ENCODE measurements at places on chromosomes 12 and 14.

DNA sequence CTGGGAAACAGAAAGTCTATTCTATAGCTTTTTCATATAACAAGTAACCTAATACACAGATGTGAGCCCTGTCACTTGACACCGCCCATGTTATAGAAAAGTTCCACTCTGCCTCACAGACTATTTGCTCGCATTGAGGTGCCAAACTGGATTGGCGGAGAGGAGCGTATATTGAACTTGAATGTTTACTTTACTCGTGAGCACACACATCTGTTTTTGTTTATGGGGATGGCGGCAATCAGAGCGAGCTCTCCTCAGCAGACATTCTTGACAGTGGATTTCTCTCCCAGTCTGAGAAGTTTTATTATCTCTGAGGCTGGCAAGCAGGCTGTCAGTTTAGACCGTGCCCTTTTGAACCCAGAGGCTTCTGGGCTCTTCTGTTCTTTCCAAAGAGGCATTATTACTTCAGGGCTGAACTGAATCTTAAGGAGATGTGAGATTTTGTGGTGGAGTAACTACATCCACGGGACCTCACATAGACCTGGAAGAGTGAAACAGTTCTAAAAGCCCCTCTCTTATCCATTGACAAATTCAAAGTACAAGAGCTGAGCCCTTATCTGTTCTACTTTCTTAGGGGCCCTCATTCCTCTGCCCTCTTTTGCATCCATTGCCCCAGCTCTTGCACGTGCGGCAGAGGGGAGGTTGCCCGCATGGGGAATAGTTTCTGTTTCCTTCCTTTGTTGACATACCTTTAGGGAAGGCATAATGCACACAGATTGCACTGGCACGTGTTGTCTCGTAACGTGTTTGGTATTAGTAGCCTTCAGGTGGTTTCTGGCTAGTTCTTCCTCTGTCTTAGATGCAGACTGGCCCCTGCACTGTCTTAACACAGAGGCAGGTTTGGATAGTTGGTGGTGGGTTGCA lies 68.2 kb downstream of the DRAM1 start:
- no peak for DNase-seq

- DNase-seq: no peak
These were observed 19.6 kb downstream of the ACVR1B start for GRCh38 chr12:51970904-51971646.

DNA sequence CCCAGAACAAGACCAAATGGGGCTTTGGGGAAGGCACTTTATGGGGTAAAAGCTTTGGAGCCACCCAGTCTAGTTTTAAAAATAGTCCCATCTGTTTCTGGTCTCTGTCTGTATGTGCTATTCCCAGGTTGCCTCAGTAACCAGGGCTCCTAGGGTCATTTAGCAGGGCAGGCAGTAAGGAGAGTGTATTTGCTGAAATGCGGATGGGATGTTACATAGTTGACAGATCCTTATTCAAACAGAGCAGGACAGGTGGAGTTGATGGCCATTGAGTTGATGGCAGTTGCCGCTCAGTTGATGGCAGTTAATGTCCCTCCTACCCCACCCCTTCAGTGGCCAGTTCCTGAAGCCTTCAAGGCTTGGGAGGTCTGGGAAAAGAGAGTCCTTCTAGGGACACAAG lies 4.6 kb downstream of the ZC3H10 start:
- no peak for DNase-seq

DNA sequence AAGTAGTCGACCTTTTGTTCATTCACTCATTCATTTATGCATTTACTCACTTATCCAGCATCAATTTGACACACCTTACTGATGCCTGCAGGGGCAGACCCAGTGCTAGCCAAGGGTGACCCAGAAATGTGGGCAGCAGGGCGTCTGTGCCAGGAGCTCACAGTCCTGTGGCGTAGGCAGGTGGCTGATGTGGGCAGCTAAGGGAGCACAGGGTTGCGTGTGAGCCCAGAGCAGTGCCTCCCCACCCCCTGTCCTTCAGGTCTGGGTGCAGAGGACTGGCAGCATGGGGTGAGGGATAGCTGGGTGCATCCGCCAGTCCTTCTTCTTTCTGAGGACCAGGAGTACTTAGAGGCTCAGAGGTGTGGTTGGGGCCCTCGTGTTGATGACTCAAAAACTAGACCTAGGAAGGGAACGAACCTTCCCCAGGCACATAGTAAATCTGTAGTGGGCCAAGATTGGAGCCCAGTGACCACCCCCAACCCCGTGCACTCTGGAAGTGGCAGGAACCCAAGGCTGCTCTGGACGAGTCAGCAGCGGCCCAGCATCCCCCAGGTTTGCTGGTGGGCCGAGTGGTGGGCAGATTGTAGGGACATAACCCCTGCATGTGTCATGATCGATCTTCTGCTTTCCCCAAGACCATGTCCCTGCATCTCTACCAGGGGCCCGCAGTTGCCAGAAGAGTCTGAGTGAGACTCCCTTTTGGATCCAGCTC lies 63.9 kb downstream of the BEGAIN start:
- no peak for DNase-seq

GRCh38 chr12:130300737-130301535 lies 36.8 kb upstream of the PIWIL1 start:
- DNase-seq: no peak

GRCh38 chr12:14769466-14769968 lies 33.8 kb downstream of the WBP11 start:
- no peak for DNase-seq

DNA sequence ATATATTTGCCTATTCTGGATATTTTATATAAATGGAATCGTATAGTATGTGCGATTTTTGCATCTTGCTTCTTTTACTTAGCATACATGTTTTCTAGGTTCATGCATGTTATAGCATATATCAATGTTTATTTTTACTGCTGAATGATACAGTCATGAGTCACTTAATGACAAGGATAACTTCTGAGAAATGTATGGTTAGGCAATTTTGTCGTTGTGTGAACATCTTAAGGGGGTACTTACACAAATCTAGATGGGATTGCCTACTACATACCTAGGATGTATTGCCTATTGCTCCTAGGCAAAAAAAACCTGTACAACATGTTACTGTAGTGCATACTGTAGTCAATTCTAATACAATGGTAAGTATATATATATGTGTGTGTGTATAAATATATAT lies 8.8 kb downstream of the USP15 start:
- no peak for DNase-seq

DNA sequence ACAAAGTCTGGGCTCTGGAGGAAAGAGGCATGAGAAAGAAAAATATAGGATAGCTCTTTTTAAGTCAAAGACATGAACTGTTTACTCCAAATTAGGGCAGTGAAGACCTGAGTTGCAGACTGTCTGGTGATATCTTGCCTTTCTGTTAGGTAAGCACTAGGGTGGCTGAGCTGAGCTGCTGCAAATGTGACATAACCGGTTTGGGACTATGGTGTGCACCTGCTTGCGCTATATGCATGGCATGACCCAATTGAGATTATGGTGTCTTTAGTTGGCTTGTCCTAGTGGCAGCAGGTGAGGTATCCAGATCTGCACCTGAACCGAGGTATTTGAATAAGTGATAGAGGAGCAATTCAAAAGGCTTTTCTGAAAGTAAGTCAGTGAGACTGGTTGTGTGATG lies 345.6 kb downstream of the APAF1 start:
- DNase-seq: no peak

- no peak for DNase-seq
These were observed 142.5 kb downstream of the SAMD4A start for GRCh38 chr14:54709444-54709843.

- no peak for DNase-seq
These were observed 764.7 kb downstream of the BCL11B start for GRCh38 chr14:98507264-98507663.

- no peak for DNase-seq
These were observed 38.0 kb upstream of the ESRRB start for GRCh38 chr14:76337635-76338545.

DNA sequence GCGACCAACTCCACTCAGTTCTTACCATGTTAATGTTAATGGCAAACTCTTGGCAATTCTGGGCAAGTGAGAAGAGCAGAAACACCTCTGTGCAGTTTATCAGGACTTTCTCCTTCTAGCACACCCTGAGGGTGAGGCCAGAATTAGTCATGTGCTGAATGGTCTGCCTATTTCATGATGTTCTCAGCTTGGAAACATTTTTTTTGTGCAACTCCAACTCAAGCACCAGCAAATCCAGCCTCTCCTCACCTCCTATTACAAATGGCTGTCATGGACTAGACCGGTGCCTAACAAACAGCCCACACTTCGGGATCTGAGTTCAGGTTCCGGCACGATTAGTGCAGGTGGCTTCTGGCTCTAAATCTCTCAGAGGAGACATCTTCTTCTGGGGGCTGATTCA lies 246.0 kb downstream of the ZFP36L1 start:
- no peak for DNase-seq

DNA sequence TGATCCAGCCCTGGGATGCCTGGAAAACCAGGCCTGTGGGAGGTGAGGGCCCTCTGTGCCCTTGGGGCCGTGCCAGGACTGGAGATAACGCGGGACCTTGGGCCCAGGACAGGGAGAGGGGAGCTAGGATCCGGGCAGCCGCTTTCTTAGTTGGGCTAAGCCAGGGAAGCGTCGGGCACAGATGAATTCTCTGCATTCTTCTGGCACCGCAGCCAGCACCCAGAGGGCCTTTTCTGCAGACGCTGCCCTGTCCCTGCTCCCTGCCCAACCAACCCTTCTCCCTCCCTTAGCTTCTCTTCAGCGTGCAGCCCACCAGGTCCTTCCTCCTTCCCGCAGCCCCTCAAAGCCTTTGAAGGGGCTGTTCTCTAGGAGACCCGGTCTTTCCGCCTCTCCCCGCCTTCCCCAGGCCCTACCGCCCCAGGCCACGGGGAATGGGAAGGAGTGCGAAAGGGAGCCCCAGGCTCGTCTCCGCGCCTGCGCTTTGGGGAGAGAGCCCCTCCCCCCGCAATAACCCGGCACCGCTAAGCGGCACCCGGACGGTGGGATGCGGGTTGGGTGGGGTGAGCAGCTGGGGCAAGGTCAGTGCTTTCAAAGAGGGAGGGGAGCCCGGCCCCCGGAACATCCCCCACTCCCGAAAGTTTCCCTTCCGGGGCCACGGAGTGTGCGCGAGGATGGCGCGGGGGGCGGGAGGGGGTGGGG lies 663 bp downstream of the NCKAP5L start:
- DNase-seq: no peak

DNA sequence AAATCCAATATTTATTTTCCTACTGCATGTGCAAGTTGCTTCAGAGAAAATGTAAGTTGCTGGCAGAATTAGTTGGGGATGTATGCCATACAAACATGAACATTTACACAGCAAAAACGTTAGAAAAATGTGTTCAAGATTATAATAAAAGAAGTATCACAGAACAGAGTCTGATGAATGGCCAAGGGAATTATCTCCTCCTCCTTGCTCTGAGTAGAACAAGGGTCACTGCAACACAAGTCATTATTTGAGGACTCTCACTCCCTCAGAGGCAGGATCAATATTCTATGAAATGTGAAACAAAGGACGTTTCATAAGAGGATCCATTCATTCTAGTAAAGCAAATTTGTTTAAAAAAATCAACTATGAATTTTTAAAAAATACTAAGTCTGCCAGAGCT lies 177.8 kb downstream of the PRKD1 start:
- DNase-seq: no peak

DNA sequence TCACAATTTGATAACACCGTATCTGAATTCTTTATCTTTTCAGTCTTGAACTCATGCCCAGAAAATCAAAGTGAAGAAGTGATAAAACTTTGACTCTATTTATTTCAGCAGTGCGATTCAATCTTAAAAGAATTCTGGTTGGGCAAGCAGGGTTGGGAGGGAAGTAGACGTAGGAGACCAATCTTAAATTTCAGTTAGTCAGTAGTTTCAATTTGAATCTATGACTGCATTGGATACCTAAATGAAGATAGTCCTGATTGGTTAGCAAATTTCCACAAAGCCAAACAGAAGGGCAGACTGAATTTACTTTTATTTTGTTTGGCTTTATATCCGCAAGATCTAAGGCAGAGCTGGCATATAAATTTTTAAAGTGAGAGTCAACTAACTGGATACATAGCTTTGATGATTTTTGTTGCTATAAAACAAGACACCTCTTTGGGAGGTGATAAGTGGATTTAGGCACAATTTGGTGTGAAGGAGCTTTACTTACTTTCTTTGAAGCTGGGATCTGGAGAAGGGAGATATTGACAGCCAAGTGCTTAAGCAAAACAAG lies 2.6 kb downstream of the ACSS3 start:
- DNase-seq: no peak

- DNase-seq: no peak
These were observed 69.3 kb downstream of the SLC35F4 start for GRCh38 chr14:57796556-57796955.

DNA sequence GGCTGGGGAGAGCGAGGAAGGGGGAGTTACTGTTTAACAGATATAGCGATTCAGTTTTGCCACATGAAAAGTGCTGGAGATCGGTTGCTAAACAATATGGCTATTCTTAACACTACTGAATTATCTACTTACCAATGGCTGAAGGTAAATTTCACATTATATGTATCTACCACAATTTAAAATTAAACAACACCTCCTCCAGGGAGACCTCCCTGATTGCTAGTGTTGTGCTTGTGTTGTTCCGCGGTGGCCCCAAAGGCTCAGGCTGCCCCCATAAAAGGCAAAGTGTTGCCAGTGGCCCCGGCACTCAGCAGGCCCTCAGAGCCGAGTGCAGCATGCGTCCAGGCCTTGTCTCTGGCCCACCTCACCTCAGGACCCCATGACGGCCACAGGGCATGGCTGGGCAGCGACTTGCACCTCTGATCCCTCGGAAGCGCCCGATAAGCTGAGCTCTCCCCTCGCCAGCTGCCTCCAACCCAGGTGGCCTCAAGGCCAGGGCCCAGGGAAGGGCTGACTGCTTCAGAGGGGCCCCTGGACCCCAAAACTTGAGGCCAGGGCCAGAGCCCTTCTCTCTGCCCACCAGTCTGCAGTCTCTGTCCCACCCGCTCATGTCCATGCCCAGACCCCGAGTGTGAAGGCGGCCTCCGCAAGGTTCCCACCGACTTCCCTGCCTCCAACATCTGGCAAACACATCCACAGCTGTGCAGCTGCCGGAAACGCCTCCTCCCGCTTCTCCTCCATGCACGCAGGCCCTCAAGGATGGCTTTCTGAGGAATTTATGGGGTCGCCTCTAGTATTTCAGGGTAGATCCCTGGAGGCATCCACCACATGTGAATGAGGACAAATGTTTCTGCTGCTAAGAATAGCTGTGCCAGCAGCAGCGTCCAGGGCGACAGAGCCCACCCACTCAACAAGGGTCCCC lies 60.0 kb downstream of the NCOR2 start:
- no peak for DNase-seq

DNA sequence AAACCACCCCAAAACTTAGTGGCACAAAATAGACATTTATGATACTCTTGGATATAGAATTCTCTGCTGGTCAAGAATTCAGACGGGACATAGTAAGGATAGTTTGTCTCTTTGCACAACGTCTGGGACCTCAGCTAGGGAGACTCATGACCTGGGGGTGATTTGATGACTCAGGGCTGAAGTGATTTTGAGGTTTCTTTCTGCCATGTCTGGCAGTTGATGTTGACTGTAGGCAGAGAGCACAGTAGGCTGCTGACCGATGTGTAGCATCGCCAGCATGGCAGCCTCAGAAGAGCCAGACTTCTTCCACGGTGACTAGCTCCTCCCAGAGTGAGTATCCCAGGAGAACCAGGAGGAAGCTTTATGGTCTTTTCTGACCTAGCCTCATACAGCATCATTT lies 88.9 kb upstream of the FRMD6 start:
- DNase-seq: no peak

Measured in activated CD4-positive, alpha-beta T cell treated with anti-CD3 and anti-CD28 coated beads for 1 hour (primary cell).